ENCODE measurements at places on chromosomes 2 and 18.

DNA sequence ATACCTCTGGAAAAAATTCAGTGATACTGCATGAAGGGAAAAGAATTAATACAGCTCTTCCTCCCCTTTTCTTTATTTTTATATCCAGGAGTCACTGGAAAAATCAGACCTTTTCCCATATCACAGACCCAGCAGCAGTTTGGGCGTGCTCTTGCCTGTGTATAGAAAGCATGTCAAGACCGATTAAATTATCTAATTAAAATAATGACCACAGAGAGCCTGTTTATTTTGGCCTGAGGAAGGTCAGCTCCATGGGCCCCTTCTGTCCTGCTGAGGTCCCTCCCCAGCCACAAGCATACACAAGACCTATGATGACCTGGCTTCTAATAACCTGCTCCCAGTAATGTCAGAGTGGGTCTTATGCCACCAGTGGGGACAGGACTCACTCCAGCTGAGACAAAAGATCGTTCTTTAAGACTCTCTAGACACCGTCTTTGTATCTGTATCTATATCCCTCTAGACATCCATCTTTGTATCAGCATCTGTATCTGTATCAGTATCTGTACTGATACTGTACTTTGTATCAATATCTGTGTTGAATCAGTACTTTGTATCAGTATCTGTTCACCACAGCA lies 147.8 kb downstream of the VAPA start:
- DNase-seq: no peak

- no peak for DNase-seq
These were observed 396.4 kb downstream of the PIK3C3 start for GRCh38 chr18:42351455-42351854.

DNA sequence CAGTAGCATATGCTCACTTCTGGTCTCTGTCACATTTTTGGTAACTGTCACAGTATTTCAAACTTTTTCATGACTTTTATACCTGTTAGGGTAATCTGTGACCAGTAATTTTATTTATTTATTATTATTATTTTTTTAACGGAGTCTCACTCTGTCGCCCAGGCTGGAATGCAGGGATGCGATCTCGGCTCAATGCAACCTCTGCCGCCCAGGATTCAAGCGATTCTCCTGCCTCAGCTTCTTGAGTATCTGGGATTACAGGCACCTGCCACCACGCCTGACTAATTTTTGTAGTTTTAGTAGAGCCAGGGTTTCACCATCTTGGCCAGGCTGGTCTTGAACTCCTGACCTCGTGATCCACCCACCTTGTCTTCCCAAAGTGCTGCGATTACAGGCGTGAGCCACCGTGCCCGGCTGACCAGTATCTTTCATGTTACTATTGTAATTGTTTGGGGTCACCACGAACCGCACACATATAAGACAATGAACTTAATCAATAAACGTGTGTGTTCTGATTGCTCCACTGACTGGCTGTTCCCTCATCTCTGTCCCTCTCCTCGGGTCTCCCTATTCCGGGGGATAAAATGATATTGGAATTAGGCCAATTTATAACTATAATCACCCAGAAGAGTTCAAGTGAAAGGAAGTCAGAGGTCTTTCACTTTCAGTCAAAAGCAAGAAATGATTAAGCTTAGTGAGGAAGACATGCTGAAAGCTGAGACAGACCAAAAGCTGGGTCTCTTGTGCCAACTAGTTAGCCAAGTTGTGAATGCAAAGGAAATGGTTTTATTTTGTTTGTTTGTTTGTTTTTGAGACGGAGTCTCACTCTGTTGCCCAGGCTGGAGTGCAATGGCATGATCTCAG lies 22.9 kb downstream of the TGIF1 start:
- peak; percentile 44 for DNase-seq

DNA sequence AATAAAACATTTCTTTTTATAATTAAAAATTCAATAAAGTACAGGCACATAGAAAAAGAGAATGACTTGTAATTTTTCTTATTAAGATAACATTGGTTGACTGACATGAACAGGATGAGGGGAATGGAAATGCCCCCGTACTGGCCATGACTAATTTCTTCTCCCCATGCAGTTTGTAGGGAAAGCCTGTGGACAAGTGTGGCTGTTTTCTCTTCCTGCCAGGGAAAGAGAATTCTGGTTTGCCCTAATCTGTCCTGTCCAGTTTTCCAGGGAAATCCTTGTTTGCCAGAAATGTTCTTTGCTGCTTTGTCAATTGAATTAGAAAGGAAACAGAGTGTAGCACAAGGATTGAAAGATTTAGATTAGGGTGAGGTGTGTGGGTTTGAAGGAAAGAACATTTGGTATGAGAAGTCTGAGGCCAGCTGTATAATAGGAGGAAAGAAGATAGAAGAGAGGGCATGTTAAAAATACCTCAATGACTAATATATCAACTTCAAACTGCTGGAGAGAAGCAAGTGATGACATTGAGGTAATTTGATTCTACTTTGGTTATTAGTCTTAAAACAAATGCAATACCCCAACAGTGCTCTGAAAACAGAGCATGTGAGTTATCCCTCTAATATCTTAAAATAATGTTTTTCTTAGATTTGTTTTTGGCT lies 593.9 kb upstream of the ZNF804A start:
- DNase-seq: no peak

DNA sequence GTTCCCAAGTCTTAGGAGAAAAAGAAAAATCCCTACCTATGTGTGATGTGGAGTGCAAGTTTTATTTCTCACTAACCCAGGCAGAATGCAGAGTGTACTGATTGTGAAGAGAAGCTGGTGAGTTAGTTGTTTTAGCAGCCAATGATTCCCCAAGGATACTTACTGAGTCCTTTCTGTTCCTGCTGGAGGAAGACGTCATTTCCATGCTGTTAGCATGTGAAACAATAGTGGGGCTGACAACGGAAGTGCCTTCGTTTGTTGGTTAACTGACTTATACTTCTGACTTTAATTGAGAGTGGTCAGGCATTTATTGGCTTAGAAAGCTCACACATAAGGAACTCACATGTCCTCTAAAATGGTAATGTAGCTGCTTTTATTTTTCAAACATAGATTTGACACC lies 180.6 kb downstream of the MC4R start:
- no peak for DNase-seq

- no peak for DNase-seq
These were observed 22.6 kb upstream of the CALCRL start for GRCh38 chr2:187470698-187471097.

- no peak for DNase-seq
These were observed 354.1 kb upstream of the ATP5MC3 start for GRCh38 chr2:175535631-175536030.

- DNase-seq: no peak
These were observed 802.7 kb downstream of the RNF144A start for GRCh38 chr2:7719876-7720275.

- no peak for DNase-seq
These were observed 183.6 kb downstream of the THADA start for GRCh38 chr2:43412114-43412753.

GRCh38 chr2:36541891-36542595 lies 55.9 kb downstream of the FEZ2 start:
- no peak for DNase-seq

DNA sequence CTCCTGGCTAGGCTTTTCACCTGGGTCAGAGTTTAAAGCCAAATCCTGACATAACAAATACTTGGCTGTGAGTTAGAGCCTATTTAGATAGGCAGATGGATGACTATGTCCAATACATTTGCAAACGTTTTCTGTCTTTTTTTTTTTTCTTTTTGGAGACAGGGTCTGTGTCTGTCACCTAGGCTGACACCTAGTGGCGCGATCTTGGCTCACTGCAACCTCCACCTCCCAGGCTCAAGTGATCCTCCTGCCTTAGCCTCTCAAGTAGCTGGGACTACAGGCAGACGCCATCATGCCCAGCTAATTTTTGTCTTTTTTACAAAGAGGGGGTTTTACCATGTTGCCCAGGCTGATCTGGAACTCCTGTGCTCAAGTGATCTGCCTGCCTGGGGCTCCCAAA lies 124.8 kb downstream of the DYM start:
- DNase-seq: peak; percentile 36

DNA sequence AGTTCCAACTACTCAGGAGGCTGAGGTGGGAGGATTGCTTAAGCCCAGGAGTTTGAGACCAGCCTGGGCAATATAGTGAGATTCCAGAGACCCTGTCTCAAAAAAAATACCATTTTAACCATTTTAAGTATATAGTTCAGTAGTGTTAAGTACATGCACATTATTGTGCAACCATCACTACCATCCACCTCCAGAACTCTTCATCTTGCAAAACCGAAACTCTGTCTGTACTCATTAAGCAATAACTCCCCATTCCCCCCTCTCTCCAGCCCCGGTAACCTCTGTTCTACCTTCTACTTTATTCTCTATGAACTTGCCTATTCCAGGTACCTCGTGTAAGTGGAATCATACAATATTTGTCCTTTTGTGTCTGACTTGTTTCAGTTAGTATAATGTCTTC lies 86.4 kb downstream of the GFPT1 start:
- no peak for DNase-seq

GRCh38 chr2:229794636-229795035 lies 80.3 kb upstream of the DNER start:
- DNase-seq: no peak

- DNase-seq: no peak
These were observed 78.6 kb downstream of the PTPRM start for GRCh38 chr18:7645756-7646155.

DNA sequence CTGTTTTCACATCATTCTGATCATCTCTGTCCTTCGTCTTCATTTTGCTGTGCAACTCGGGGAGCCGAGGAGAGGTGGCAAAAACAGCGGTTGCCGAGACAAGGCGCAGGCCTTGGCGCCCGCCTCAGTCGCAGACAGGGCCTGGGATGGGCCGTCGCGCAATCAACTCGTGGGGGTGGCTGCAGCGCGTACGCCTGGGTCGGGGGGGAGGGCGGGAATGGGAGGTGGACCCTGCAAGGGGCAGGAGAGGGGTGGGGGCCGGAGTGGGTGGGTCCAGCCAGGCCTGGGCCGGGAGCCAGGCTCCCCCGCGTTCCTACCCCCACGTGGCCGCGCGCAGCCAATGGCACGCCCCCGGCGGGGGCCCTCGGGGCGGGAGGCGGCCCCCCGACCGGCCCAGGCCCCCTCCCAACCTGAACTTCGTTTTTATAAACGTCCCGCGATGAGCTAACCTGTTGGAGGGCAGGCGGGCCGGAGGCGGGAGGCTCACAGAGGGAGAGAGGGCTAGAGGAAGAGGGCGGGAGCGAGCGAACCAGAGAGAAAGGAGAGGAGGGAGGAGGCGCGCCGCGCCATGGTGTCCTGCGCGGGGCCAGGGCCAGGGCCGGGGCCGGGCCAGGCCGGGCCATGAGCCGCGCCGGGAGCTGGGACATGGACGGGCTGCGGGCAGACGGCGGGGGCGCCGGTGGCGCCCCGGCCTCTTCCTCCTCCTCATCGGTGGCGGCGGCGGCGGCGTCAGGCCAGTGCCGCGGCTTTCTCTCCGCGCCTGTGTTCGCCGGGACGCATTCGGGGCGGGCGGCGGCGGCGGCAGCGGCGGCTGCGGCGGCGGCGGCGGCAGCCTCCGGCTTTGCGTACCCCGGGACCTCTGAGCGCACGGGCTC lies at the start of gene HOXD13:
Gene HOXD13 (plus strand): TSS at position 452 of the 875 bp plus-strand sequence. CDS start 170 bp downstream, at position 622.
- DNase-seq: no peak
